ENCODE measurements at places on chromosomes 12 and 14. TPM values are rescaled to one million over a fixed set of nuclear protein-coding genes. Genes with fewer than 3 reads are reported as not detected.

- no peak for DNase-seq
Measured at GRCh38 chr12:106774808-106775524, 484 bp downstream of the RIC8B start.

DNA sequence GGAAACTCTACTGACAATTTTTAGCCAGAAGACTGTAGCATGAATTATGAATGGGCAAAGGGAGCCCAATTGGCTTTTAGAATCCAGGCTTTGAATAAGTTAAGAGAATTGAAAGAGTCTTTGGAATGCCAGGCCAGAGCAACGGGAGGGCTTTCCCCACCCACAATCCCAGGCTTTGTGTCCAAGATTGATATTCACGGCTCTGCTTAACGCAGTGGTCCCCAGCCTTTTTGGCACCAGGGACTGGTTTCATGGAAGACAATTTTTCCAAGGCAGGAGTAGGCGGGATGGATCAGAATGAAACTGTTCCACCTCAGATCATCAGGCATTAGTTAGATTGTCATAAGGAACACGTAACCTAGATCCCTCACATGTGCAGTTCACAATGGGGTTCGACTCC lies 79.6 kb downstream of the EPS8 start:
- no peak for DNase-seq

GRCh38 chr12:59372956-59373355 lies 222.9 kb upstream of the SLC16A7 start:
- no peak for DNase-seq

KCNH3 gene
- total RNA-seq, result 3.4 TPM

DNA sequence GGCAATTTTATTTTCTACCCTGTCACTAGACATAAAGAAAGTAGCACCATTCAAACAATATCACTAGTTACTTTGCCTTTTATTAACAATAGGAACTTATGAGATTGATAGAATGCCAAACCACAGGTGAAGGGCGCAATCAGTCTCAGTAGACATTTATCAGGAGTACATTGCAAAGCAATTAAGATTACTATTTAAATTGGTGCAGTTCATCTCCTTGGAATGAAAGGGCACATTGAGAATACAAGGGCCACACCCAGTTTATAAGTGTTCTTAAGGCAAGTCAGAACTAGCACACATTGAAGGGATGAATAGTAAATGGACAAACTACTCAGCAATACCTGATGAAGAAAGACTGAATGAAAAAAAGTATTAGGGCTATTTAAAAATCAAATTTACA lies 601.4 kb downstream of the C12orf50 start:
- DNase-seq, result no peak

CELA1 gene
- 0.85 TPM for total RNA-seq

DNA sequence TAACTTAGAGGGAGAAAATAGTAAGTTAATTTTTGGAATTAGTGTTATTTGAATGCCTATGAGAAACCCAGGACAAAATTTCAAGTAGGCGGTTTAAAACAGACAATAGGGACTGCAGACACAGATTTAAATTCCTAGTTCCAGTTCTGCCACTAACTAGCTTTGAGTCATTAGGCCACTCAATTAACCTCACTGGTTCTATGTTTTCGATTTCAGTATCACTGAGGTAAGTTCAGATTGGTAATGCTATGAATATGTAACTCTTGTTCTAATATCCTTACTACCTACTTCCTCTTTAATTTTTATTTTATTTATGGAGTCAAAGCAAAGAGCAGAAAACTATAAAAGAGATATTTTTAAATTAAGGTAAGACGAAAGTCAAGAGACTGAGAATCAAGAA lies 52.6 kb downstream of the GALC start:
- DNase-seq, result no peak

DNA sequence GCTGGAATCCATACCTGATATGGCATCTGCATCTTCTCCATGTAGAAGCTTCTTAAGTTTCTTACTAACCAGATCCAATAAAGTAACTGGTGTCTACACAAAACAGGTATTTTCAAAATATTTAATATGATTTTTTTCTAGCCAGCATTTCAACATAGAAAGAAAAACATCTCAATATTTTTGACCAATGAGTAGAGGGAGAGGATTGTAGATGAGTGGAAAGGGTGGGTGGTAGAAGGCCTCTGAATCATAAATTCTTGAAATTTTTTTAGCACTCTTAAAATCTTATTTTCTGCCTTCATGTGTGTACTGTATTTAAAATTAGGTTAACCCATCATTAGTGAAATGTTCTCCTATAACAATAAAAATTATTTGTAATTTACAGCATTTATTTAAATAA lies 18.0 kb downstream of the DEPDC4 start:
- DNase-seq, result no peak

GRCh38 chr14:101584055-101584859 lies 23.0 kb downstream of the DIO3 start:
- DNase-seq, result no peak

DNA sequence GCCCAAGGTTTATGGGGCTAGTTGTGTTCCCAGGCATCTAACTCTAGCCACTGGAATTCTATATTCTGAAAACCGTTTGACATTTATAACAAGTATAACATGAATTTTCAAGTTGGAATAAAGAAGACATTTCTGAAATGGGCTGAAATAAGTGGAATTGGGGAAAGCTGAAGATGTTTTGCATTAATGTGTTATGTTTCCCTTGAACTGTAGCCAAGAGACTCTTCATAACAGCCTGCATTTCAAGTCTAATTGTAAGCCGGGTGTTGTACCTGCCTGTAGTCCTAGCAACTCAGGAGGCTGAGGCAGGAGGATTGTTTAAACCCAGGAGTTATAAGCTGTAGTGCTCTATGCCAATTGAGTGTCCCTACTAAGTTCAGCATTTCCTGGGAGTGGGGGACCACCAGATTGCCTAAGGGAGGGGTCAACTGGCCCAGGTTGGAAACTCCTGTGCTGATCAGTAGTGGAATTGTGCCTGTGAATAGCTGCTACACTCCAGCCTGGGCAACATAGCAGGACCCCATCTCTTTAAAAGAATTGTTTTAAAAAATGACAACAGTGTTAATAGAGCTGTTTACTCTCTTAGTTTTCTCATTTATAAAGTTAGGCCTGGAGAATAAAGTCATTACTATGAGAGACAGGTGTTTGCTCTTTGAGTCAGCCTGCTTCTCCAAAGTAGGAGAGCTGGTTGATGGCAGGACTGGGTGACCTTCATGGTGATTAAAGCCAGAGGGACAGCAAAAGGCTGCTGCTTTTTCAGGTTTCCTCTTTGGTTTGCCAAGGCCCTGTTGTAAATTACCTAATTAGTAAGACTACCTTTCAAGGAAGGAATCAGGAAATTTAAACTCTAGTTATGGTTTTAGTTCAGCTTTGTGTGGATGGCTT lies 483.6 kb upstream of the RGS6 start:
- DNase-seq, result no peak

GRCh38 chr12:62123721-62124203 lies 136.4 kb upstream of the USP15 start:
- DNase-seq, result peak; percentile 2

DNA sequence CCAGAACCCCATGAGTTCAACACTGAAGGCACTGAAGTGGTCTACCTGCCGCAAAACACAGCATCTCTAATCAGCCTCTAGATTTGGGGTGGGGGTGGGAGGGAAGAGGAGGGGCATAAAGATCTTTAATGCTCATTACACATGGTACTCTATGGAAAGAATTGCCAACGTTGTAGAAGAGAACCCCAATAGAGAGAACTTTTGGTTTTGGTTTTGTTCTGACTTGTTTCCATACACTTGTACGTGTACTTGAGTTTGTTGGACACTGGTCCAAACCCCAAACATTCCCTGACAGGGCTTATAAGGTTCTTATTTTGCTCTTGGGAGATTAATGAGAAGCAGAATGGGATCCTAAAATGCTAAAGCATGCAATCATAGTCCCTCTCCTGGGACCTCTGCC lies 31.0 kb downstream of the GNPTAB start:
- no peak for DNase-seq

DNA sequence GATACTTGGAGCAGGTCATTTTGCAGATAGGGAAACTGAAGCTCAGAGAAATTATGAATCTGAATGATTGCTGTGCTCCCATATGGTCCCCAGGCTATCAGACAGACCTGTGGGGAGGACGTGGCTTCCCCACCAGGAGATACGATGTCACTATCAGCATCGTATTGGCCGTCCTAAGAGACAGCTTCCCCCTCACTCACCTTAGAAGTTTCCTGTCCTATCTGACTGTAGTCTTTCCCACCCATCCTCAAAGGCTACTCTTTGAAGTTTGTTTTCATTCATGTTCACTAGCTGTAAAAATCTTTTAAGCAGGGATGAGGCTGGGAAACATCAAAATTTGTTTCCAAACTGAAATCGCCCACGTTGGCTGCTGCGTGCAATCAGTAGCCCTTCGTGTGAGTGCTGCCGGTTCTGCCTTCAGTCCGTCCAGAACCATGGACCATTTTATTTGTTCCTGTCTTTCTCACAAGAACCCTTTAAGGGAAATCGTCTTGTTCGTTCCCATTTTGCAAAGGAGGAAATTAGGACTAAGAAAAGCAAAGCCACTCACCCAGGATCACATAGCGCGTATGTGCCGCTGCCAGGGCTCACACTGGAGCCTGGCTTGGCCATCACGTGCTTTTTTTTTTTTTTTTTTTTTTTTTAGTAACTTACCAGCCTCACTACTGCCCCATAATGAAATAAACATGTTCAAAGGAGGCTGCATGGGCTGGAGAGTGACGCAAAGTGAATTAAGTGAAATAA lies 1.0 kb upstream of the KDM2B start:
- peak; percentile 49 for DNase-seq

GRCh38 chr12:2769866-2770533 lies 24.8 kb upstream of the FKBP4 start:
- DNase-seq, result no peak

DNA sequence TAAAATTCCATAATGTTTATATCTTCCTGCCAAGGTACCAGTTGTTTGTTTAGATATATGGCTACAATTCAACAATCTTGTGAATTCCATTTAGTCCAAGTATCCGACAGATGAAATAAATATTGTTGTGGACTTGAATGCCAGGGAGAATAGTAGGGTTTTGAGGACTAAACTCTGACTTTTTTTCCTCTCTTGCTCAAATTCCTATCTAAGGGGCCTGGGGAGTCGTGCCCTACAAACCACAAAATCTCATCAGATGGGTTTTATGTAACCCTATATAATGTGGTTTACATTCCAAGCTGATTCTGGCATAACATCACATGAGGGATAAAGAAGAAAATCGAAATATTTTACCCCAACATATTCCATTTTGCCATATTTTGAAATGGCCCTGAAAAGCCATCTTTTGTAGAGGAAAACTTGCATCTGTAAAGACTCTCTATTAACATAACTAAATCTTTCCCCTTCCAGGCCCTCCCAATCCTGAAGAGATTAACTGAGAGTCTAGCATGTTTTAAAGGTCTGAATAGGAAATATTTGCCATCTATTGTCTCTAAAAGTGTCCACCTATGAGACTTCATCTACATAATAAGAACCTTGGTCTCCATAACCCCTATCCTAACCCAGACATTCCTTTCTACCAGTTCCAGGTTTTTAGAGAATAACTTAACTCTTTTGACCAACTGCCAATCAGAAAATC lies 184.7 kb upstream of the KITLG start:
- no peak for DNase-seq

DNA sequence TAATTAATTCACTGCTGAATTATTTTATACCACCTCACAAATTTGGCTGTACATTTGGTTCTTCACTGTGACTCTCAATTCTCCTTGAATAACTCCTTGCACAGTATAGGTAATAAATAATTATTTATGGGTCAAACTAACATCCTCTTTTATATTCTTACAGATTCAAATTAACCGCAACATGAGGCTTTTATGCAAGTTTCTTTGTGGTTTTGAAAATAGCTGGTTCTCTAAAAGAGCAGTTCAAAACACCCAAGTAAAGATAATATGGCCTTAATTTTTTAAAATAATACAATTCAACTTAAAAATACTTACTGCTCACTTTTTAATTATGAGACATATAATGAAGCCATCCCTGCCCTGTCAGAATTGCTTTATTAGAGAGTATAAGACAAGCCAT lies 12.9 kb upstream of the TRIM9 start:
- no peak for DNase-seq

SPTB gene
- total RNA-seq, result 0.08 TPM

DNA sequence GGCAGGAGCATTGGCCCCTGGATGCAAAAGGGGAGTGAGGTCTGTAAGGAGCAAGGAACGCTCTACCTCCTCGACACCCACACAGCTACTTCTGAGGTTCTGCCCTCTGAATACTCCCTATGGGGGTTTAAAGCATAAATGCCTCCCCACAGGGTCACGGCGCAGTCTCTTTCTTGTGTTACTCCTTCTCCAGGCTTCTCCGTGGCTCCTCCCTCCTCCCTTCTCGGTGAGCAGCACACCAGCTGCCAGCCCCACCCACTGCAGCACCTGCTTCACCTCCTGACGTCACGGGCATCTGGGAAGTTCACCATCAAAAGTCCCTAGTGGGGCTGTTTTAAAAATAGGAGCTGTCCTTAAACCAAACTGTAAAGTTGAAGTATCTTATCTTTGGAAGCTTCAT lies 67.3 kb downstream of the SPTB start:
- DNase-seq, result peak; percentile 75

- DNase-seq, result no peak
Measured at GRCh38 chr12:11906286-11906935, 164.3 kb upstream of the BCL2L14 start.

CCDC175 gene
- not detected for total RNA-seq

DNA sequence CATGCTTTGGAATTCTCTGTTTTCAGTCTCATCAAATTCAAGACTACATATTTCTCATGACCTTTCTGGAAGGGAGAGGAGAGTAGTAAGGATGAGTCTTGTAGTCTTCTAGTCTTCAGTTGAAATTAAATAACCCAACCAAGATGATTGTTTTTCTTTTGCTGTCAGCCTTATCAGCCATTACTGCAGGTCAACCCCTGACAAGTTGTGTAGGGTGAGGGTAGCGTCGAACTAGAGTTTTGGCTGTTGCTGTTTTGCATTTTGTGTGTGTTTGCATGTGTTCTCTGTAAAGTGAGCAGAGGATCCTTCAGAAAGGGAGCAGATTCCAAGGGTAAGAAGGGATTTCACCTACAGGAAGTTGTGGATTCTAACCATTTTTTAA lies 28.4 kb downstream of the DIP2B start:
- DNase-seq, result no peak

DNA sequence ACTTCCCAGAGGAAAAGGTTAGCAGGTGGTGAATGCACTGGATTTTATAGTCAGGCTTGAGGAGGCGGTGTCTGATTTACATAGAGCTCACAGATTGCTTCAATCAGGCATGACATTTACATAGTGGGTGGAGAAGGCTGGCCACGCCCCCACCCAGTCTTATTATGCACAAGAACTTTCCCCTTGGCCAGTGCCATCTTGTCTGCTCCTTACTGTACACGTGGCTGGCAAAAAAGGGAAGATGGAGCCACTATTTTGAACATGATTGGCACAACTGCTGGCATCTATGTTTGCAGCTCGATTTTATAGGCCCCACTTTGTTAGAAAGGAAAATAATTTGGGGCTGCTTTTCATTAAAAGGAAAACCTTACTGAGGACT lies 10.9 kb upstream of the LGMN start:
- no peak for DNase-seq

DNA sequence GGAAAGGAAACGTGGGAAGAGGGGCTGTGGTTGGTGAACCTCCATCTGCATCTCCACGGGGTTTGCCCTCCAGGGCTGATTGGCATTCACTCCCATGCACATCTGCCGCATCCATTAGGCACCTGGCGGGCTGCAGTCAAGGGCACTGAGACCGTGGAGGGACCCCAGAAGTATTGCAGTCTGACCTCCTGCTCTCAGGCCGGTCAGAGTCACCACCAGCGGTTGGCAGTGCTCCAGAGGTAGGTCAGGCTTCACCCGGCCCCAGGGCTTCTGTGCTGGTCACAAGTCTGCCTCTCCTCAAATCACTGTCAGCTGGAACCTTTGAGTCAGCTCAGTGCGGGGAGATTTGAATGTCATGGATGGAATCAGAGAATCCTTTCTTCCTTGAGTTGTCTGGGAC lies 132.3 kb downstream of the PAPOLA start:
- no peak for DNase-seq

DAO gene
- not detected for total RNA-seq
